ENCODE measurements at places on chromosomes 5 and 9.

DNA sequence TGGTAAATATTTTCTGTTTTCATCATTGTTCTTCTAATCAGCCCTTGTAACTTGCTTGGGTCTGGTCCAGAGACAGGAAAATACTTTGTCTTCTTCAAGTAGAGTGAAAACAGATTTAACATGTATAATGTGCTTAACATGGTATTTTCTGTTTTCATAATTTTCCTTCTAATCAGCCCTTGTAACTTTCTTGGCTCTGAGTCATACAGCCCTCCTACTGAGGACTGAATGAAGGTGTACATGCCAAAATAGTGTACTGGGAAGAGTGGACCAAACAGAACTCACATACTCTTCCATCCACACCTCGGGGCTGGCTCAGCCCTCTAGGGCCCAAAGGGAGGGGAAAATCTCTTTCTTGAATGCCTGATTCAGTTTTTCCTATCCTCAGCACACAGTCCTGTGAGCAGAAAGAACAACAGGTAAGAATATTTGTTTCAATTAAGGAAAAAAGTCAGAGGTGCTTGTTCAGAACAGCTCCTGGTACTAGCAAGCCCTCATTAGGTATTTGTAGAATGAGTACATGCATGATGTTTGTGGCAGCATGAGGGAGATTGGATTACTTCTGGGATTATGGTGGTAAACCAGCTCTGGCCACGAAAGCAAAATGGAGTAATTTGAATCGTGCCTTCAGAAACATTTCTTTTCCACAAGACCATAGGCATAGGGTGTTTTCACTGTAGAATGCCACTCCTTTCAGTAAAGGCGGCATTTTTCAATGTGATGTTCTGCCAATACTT lies 24.2 kb upstream of the MACIR start:
- DNase-seq, result no peak

DNA sequence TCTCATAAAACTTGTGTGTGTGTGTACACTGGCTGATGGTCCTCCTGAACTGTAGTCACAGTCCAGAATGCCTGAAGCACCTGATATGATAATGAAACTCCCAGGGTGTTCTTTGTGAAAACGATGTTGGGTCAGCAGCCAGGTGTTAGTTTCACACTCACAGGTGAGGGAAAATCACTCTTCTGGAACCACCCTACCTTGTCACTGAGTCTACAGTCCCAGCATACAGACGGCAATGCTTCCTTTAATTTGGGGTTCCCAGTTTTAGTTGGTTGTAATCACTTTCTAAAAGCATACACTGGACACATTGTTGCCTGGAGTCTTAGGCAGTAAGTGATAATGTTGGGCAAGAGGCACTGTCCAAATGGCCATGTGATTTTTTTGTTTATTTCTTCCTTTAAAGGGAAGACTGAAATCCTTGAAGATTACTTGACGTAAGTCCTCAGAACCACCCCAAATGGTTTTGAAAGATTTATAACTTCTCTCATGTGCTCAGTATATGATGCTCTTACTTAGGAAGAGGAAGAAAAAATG lies 18.2 kb upstream of the MGAT1 start:
- no peak for DNase-seq

- DNase-seq, result no peak
Observed at GRCh38 chr9:133944746-133945135, 47.4 kb downstream of the VAV2 start.

GRCh38 chr9:109447329-109448076 lies 50.6 kb downstream of the PTPN3 start:
- DNase-seq, result no peak

DNA sequence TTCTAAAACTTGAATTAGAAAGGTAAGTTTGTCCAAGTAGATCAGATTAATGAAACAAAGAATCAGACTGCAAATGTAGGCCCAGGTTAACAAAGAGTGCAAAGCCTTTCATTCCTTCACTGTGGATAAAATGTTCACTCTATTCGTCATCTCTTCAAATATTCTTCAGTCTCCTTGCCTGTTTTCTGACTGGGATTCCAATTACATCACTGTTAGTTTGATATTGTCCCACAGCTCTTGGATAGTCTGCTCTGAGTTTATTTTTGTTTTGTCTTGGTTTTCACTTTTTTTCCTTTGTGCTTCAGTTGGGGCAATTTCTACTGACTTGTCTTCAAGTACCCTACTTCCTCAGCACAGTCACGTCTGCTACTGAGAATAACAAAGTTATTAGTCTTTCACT lies 38.5 kb upstream of the GZMA start:
- DNase-seq, result no peak

GRCh38 chr5:142433526-142434321 lies 108.9 kb upstream of the SPRY4 start:
- no peak for DNase-seq

GRCh38 chr9:90896231-90896630 lies 94.6 kb downstream of the SYK start:
- no peak for DNase-seq

GRCh38 chr5:61344187-61344944 lies 12.3 kb downstream of the ZSWIM6 start:
- no peak for DNase-seq

DNA sequence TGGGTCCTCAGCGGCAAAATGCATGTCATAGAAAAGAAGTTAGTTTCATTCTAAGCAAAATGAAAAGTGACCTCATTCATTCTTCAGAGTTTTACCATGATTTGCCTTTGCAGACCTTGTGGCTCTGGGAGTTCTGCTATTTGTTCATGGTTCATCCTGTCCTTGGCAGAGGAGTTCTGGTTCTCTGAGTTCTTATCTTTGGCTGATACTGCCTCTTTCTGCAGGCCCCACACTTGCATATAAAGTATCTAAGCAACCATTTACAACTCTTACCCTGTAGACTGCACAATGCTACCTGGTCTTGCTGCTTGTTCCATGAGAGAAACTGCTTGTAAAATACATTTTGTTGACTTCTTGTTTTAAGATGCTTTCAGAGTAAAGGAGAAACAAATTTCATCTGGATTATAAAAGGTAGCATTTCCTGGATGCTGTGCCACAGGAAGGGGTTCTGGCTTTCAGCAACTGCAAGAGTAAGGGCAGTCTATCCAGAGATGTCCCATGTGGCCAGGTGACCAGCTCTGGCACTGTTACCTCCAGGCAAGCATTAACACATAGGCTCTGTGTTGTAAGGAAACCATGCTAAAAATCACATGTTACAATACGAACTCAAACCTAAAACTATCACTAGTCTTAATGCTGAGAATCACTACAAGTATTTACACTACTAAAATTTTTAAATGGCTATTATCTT lies 513.2 kb downstream of the SPOCK1 start:
- no peak for DNase-seq

GRCh38 chr5:117497601-117498000 lies 923.0 kb upstream of the SEMA6A start:
- DNase-seq, result no peak

DNA sequence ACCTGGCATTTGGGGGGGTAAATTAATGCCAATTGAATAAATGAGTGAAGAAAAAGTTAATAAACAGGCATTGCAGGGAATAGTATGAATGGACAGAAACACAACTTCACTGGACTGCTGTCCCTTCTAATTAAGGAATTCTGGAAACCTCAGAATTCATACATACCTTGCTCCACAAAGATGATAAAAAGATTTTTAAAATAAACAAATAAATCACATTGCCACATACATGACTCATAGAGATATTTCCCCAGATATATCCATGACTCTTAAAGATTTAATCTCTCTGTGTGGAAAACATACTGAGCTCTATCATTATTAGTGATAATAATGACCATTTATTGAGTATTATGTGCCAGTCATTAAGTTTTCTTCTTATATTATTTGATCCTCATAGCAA lies 469.0 kb upstream of the MEF2C start:
- no peak for DNase-seq

DNA sequence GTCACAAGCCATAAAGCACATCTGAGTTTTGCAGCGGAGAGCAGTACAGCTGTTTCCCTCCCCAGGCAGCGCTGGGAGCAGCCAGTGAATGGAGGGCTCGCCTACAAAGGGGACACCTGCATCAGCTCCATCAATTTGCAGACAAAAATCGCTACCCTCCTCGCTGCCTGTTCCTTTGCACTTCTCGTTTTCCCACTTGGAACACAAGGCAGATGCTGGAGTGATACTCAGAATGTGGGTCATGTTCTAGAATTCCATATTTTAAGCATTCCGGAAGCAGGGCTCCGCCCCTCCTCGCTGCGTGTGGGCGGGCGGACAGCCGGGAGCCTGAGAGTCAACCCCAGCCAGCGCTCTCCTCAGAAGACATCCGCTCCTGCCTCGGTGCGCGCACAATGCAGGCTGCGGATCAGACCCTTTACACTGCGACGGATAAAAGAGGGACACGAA lies 92.1 kb downstream of the LMNB1 start:
- no peak for DNase-seq

GRCh38 chr5:44613936-44614335 lies 194.8 kb upstream of the MRPS30 start:
- DNase-seq, result no peak

DNA sequence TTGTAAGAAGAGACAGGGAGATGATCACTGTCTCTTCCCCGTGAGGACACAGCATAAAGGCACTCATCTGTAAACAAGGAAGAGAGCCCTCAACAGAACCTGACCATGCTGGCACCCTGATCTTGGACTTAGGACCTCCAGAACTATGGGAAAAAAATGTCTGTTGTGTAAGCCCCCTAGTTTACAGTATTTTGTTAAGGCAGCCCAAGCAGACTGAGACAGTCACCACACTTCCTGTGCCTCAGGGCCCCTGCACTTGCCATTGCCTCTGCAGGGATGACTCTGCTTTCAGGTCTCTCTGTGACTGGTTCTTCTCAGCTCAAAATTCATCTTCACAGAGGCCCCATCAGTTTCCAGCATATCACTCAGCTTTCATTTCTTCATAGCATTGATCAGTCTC lies 372.1 kb downstream of the TLE1 start:
- DNase-seq, result no peak

DNA sequence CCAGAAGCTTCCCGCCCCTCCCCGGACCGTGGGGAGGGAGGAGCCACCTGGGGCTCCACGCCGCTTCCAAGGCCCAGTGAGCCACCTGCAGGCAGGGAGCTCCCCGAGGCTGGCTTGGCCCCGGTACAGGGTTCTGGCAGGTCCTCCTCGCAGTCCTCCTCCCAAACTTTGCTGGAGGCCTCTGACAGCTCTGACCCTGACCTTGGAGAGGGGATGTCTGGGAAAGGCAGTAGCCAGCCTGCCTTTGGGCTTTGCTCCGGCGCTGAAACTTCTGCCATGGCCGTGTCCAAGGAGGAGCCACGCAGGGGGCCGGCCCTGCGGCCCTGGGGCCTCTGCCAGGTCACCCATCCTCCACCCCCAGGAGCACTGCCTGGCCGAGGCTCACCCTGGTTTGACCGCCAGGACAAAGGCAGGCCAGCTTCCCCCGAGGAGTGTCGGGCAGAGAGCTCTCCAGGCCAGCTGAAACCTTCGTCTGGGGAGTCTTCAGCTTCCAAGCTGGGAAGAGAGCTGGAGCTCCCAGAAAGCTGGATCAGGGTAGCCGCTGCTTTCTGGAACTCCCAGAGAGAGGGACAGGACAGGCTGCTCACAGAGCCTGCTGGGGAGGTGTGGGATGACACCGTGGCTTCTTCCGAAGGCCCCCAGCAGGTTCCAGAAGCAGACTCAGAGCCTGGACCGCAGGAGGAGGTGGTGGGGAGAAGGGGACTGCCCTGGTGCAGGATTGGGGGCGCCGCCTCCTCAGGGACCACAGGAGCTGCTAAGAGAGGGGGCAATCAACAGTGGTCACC lies 9.0 kb upstream of the QSOX2 start:
- DNase-seq, result no peak

DNA sequence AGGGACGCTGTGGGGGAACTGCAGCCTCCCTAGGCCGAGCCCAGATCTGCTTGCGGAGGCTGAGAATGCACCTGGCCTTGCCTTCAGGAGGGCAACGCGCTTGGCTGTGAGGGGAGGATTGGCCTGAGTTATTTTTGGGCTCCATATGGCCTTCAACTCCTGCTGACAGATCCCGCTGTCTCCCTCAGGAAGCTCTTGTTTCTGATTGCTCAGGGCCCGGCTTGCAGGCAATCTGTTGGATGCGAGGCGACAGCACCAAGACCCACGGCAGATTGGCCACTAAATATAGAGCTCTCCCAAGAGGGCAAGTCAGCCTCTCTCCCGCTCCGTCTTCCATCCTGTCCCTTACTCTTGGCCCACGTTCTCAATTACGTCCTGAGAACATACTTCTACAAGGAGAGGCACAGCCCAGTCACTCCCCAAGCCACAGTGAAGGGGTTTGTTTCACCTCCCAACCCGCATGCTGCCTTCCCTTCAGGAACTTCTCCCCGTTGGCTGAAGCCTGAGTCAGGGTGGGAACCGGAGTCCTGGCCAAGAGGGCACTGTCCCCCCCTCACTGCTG lies 53.6 kb downstream of the RASGEF1C start:
- DNase-seq, result no peak

GRCh38 chr9:132994410-132995120 lies 16.1 kb downstream of the GFI1B start:
- DNase-seq, result no peak

DNA sequence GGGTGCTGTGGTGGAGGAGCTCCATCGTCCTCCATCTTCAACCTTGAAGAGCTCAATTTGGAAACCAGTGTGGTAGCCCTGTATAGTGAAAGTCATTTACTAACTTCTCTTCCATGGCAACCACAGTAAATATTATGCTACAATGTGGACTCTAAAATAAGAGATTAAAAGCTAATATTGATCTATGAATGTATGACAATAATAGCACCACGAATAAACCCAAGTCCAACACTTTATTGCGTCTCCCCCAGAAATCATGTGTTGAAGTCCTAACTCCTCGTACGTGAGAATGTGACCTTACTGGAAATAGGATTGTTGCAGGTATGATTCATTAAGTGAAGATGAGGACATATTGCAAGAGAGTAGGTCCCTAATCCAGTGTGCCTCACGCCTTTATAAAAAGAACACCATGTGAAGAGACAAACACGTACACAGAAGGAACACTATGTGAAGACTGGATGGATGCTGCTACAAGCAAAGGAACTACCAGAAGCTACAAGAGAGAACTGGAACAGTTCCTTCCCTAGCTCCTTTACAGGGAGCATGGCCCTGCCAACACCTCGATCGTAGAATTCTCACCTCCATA lies 276.2 kb downstream of the PDE4D start:
- no peak for DNase-seq

- no peak for DNase-seq
Observed at GRCh38 chr5:123085638-123086286, 3.3 kb upstream of the PRDM6 start.

- no peak for DNase-seq
Observed at GRCh38 chr5:157543825-157544622, 31.6 kb downstream of the ADAM19 start.

DNA sequence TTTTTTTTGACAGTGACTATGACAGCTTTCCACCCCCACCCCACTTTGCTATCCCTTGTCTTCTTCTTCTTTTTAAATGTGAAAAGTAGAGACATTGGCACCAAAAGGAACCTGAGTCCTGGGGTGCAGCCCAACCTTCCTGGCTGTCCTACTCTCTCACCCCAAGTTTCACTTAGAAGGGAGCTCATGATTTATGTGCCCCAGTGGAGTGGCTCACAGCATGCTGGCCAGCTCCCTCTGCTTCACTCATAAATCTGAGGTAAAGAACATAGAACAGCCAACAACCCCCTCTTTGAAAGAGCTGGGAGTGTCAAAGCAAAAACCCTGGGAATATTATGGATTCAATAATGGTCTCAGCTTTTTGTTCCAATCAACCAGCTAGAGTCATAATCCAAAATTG lies 196.3 kb upstream of the DAPK1 start:
- DNase-seq, result no peak
